Eye (tissue), 1 donor: ENCODE measurements at places on chromosomes 2 and 18.

DNA sequence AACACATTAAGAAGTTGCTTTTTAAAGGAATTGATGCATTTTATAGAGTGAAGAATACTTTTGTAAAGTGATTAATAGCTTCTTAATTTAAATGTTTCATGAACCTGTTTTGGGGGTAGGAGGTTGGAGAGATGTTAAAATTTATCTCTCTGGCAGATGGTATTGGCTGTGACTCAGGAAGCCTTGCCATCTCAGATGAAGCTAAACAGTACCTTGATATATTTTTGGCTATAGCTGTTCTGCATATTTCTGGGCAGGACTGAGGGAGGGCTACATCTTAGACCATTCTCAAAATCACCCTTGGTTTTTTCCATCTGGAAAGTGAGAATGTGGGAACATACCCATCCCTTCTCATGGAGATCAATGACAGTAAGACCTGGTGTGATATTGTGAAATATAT, 13.4 kb downstream of the CAPN14 start:
- no peak for DNase-seq

DNA sequence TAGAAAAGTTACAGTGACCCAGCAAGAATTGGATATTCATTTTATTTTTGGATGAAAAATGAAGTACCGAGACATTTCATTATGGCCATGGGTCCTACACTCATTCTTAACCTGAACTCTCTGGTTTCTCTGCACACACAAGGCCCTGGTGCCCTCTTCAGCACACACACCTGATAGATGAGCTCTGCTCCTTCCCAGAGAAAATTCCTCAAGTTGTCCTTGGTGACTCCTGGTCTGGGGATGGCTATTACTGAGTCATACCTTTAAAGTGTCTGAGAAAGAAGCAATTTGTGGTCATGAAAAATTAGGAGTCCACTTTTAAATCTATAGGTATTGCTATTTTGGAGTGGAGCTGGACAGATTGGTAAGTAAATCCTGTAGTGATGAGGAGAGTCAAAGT, 311.5 kb downstream of the CDH2 start:
- DNase-seq: no peak

GRCh38 chr2:233638836-233639235, 2.6 kb downstream of the UGT1A10 start:
- DNase-seq: no peak

- DNase-seq: no peak
These were observed 144.8 kb upstream of the CYP26B1 start for GRCh38 chr2:72292433-72292832.

GRCh38 chr2:110116033-110116710, 550 bp upstream of the MALL start:
- DNase-seq: peak; percentile 36

DNA sequence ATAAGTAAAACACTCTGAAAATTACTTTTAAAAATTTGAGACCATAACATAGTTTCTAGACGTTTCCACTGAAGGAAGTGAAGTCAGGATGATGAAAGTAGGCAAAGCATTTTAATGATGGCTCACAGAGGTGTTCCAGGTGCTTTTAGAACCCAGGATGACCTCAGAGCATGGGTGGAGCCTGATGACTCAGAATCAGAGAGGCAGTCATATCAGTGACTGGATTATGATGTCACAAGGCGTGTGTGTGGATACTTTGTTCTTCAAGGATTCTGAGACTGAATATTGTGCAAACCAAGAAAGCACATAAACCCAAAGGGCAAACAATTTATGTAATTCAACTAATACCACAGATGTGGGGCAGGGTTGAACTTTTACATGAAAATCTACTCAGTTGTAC, 208.0 kb upstream of the FBXO11 start:
- no peak for DNase-seq

GRCh38 chr2:17540813-17541530, 476 bp downstream of the VSNL1 start:
- no peak for DNase-seq

GRCh38 chr2:206442833-206443734, at the start of gene ADAM23:
Gene ADAM23, plus strand, starts transcription at chr2:206443532. Its CDS starts 335 bp downstream, at chr2:206443867.
- peak; percentile 90 for DNase-seq

- DNase-seq: no peak
These were observed 435 bp downstream of the RNF181 start for GRCh38 chr2:85596026-85596333.

GRCh38 chr2:52429740-52430139, 1337.9 kb upstream of the CHAC2 start:
- no peak for DNase-seq

DNA sequence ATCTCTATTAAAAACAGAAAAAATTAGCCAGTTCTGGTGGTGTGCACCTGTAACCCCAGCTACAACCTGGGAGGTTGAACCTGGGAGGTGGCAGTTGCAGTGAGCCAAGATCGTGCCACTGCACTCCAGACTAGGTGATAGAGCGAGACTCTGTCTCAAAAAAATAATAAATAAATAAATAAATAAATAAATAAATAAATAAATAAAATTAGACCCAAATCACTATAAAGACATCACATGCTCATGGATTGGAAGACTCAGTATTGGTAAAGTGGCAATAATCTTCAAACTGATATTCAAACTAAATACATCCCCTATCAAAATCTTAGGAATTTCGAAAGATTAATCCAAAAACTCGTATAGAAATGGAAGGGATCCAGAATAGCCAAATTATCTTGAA, 15.5 kb upstream of the GALNT1 start:
- DNase-seq: no peak

GRCh38 chr2:69780921-69781320, 39.0 kb downstream of the ANXA4 start:
- DNase-seq: no peak

DNA sequence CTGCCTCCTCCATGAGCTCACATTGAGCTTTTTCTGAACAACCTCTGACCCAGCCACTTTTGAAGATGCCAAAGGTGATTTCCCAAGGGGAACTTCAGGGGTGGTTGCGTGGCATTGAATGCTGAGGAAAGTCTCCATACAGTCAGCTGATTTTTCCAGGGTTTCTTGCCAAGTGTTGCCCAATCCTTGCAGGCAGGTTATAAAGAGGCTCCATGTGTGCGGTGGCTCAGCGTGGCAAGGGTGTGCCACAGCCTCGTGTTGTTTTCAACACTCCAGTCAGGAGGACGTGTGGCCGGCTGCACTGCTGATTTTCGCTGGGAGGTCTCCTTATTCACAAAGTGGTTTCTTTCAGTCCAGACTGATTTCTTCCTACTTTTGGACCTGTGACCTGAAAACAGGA, 81.4 kb upstream of the GATA6 start:
- DNase-seq: no peak

DNA sequence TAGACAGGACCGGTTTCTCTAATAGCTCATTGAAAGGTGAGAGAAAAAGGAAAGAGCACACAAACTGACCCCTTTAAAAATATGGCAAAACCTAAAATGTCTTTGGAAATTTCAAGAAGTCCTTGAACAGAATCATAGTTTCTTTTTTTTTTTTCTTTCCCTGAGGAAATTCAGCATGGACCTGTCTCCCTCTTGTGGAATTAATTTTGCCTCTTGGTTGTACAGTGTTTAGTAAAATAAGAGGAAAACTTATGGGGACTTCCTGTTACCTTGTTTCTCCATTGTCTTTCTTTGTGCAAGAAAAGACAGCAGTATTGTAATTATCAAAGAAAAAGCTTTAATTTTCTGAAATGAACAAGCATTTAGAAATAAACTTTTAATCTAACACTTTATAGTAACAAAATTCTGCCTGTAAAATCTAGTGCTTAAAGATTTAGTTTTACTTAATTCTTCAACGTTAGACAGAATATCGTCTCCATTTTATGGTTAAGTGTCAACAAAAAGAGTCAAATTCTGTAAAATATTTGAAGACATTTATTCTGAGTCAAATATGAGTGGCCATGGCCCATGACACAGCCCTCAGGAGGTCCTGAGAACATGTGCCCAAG, 176.3 kb upstream of the NABP1 start:
- DNase-seq: peak; percentile 72

DNA sequence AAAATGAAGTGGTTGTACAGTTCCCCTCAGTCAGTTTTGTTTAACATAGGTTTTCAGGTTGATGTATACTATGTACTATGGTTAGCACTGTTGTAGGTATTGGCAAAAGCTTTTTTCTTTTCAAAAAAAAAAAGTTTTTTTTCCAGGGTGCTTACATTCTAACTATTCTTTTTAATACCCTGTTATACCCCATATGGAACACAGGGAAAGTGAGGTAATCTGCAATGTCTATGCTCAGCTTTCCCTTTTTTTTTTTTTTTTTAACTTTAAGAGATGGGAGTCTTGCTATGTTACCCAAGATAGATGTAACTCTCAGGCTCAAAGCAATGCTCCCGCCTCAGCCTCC, 590 bp upstream of the CCDC138 start:
- DNase-seq: no peak

DNA sequence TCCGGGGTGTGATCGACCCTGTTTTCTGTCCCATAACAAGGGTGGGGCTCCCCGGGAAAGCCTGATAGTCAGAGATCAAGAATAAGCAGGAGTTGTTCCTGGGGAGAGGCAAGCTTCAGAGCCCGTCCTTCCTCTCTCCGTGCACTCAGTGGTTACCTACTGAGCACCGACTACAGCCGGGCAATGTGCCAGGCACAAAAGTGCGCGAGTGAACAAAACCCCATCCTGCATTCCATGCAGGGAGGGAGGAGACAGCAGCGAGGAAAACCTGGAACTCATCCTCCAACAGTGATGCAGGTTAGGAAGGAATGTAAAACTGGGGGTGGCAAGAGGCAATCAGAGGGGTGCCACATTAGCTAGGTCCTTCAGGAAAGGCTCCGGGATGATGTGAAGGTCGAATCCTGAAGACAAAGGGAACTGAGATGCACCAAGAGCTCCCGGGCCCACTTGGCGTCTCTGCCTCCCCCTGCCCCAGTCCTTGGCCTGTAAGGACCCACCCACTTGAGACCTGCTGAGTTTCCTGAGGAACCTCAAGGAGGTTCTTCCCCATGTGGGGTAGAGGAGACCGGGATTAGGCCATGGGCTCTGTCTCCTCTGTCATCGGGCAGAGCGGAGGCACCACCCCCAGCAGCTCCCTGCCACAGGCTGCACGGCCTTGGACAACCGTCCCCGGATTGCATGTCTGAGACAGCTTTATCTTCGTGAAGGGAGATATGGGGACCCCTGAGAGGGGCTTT, 198.2 kb downstream of the NDUFA10 start:
- DNase-seq: no peak

- DNase-seq: no peak
These were observed 172.2 kb upstream of the MYCN start for GRCh38 chr2:15768142-15768541.

GRCh38 chr2:38121481-38121880, 45.5 kb upstream of the CYP1B1 start:
- no peak for DNase-seq

DNA sequence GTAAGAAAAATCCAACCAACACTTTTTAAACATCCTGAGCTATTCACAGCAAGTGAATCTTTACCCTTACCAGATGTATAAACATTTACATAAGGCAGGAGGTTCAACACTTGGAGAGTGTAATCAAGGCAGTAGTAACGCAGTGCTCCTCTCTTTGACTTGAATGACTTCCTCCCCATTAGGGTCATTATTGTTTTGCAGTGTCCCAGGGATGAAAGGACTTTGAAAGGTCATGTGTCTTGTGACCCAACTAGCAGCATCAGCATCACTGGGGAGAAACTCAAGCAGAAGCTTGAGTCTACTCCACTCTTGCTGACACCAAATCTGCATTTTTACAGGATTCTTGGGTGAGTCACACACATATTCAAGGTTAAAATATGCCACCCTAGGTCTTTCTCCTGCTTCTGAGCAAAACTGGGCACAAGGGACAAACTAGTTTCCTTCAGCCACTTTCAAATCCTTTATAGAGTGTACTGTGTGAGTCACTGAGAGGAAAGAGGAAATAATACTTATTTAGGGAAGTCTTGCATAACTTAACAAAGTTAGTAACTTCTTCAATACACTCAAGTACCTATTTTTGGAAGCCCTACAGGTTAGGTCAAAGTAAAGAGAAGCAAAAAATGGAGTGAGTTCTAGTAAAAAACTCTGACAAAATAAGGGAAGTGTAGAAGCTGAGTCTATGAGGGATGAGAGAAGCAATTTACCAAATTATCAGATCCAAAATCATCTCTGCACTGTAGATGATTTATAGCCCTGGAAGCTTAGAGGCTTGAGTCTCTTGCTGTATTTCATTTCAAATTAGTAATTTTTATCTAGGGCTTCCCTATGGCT, 51.0 kb upstream of the EML4 start:
- no peak for DNase-seq

GRCh38 chr2:20668451-20668850, 1.5 kb downstream of the GDF7 start:
- no peak for DNase-seq
